Stimulated activated CD8-positive, alpha-beta memory T cell treated with anti-CD3 and anti-CD28 coated beads, Interleukin-7, amount 100 ng/mL, for 1 hour (primary cell): ENCODE measurements at places on chromosomes 4 and X.

DNA sequence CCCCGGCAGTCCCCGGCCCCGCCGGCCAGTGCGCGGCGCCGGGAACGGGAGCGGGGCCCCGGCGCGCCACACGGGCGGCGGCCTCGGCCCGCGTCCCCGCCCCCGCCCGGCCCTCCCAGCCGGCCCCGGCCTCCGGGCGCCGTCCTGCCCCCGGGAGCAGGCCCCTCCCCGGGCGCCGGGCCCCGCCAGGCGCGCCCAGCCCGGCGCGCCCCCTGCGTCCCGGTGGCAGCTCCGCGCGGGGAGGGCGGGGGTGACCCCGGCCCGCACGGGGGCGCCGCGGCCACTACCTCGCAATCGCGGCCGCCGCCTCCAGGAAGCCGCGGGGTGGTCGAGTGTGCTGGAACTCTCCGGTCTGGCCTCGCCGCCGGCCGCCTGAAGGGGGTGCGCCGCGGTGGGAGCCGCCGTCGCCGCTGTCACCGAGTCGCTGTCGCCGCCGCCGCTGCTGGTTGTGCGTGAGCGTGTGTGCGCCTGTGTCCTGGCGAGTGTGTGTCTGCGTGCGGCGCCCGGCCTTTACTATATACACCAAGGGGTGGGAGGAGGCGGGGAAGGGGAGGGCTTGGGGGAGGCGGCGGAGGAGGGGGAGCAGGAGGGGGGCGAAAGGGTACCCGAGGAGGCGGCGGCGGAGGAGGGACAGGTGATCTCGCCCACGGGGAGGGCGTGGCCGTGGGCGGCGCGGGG lies at the start of gene RAI2:
Gene RAI2, minus strand, starts transcription at position 488 of the 678 bp plus-strand sequence. CDS start 59,288 bp downstream, outside the sequence.
- no peak for DNase-seq

- DNase-seq, result no peak
Observed at GRCh38 chr4:141425124-141425523, 204.4 kb downstream of the ZNF330 start.

DNA sequence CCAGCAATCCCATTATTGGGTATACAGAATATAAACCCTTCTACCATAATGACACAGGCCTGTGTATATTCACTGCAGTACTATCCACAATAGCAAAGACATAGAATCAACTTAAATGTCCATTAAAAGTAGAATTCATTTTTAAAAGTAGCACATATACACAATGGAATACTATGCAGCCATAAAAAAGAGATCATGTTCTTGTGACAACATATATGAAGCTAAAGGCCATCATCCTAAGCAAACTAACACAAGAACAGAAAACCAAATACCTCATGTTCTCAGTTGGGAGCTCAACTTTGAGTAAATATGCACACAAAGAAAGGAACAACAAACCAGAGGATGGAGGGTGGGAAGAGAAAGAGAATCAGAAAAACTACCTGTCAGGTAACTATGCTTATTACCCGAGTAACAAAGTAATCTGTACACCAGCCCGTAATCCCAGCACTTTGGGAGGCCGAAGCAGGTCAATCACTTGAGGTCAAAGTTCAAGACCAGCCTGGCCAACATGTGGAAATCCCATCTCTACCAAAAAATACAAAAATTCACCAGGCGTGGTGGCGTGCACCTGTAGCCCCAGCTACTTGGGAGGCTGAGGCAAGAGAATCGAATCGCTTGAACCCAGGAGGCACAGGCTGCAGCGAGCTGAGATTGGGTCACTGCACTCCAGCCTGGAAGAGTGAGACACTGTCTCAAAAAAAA lies 22.8 kb downstream of the DHX15 start:
- DNase-seq, result no peak

DNA sequence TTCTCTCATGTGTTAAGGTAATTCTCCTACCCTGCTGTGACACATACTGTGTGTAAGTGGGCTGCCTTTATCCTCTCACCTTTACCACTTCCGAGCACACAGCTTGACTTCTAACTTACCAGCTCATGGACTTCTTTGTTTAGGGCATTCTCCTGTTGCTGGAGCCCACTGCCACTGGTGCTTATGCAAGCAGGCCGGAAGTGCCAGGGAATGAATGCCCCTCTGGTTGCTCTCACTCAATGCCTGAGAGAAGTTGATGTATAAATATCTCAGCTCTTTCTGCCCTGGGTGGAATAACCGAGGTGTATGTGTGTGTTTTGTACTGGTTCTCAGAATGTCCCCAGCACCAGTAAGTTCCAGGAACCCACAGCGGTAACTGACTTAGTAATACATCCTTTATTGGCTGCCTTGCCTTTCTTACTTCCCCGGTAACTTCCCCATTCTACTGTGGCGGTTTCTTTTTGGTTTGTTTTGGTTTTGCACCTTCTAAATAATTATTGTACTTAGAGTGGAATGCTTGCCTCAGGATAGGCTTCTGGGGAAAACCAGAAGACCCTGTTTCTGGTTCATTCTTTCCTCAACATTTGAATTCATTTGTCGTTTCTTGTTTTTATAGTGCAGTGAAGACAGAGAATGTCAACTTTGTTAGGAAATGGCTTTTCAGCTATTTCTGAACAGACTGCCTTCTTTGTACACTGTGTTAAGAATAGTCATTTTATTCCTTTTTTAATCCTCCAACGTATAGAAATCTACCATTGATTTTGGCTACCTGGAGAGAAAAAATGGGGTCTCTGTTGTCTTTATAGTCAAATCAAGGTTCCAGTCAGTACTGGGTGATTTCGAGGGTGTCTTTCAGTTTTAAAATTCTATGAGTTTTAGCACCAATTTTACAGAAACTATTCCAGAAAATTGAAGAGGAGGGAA lies 45.4 kb downstream of the CXorf58 start:
- DNase-seq, result peak; percentile 1

DNA sequence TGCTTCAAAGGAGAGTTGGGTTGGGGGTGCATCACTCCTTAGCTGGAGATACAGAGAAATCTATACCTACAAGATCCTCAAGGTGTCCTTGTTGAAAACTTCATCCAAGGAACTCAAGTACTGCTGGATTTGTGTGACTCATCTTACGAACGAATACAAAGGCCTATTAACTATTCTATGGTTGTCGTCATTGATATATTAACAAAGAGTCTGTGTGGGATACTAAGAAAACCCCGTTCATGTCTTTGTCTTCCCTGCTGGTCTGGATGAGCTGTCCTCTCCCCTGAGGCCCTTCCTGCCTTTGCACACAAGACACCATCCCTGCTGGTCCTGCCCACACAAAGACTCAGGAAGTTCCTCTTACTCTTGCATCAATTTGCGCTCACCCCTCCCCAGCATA lies 54.9 kb upstream of the IRF2 start:
- DNase-seq, result no peak

DNA sequence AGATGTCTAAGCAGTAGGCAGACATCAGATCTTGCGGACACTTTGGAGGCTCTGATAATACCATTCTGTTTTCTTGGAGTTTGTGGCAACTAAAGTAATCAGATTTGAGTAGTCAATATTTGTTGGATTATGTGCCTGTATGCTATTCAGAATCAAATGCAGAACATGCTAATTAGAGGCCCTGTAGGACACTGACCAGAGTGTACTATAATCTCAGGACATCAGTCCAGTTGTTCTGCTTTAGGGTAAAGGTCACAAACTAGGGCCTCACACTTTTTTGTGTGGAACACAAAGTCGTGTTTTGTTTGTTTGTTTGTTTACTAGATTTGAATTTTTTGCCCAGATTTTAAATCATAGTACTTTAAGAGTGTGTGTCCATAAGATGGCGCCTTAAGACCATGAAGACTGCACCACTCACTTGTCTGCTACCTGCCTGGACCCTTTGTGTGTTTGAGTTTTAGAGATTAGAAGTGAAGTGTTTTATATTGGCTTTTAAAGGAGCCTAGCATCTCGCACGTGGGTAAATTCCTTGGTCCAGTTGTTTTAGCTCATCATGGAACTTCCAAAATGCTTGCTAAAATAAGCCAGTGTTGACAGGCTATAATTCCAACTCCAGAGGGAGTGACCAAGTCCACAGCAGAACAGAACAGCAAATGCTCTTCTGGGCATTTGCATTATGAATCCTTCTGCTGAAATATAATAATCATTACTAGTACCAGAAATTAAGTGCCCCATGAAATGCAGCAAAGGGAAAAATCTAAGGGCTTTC lies 34.7 kb downstream of the IL13RA1 start:
- no peak for DNase-seq

GRCh38 chr4:108361886-108362285 lies 193.2 kb upstream of the LEF1 start:
- DNase-seq, result no peak

DNA sequence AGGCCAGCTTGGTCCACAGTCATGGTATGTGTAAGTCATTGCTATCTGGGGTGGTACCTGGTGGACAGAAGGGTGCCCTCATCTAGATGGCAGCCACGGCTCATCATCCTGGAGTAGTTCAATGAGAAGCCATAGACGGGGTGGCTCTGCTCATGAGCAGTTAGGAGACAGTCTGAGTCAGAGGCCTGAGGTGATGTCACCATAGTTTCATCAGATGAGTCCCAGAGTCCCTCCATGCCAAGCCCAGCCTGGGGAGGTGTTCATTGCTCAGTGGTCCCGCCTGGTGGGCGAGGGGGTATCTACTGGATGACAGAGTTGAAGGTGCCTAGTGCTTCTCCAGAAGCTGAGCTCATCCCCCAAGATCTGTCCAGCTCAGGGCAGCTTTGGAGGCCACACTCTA lies 49.8 kb downstream of the DLG3 start:
- no peak for DNase-seq

GRCh38 chr4:8488791-8489369 lies 48.3 kb downstream of the TRMT44 start:
- DNase-seq, result no peak

DNA sequence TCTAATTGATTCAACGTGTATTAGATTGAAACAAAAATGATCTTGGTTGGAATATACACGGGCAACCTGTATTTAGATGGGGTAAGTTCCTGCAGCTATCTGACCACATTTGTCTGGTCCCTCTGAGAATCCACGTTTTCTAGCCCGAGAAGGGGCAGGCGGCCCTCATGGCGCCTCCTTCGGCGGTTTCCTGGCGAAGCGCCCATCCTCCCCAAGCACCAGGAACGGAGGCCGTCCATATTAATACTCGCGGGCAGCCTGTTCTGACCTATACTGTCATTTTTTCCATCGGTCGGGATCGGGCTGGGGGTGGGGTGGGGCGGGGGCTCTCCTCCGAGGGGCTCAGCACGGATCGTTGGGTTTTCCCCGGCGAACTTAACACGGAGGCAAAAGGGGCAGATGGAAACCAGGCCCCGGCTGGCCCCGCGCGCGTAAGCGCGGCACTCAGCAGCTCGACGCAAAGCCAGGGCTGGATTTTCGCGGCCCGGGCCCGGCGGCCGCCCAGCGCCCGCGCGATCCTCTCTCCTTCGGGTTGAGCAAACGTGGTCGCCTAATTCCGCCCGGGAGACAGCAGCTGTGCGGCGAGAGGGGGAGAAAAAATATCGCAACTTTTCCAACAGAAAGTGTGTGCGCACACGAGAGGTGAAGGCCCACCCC lies 77.2 kb upstream of the BCOR start:
- DNase-seq, result no peak

- no peak for DNase-seq
Observed at GRCh38 chrX:129650183-129650689, 4.5 kb downstream of the APLN start.

- no peak for DNase-seq
Observed at GRCh38 chr4:128768373-128768996, 41.0 kb upstream of the JADE1 start.

GRCh38 chr4:3340700-3341083 lies 47.9 kb downstream of the RGS12 start:
- DNase-seq, result no peak

DNA sequence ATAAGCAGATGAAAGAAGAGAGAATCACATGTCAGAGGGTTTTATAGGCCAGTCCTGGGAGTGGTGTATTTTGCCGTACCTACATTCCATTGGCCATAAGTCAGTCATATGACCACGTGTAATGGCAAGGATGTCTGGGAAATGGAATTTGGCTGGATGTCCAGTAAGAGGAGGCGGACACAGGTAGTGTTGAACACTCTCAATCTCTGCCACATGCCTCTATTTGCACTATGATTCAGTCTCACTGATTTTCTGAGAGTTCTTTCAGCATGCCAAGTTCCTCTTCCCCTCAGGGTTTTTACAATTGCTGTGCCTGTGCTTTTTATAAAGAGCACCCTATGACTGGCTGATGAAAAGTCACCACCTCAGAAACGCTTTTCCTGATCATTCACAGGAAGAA lies 164.2 kb upstream of the GPR101 start:
- DNase-seq, result no peak
